Activated CD8-positive, alpha-beta T cell treated with anti-CD3 and anti-CD28 coated beads for 36 hours (primary cell): ENCODE measurements at places on chromosomes 5 and 9. TPM values are rescaled to one million over a fixed set of nuclear protein-coding genes. Genes with fewer than 3 reads are reported as not detected.

Gene CKMT2
- total RNA-seq, result not detected

Gene STING1
- total RNA-seq, result 46.3 TPM

Gene LECT2
- total RNA-seq, result not detected

Gene FAXDC2
- not detected for total RNA-seq

Gene DBN1
- total RNA-seq, result 105 TPM

DNA sequence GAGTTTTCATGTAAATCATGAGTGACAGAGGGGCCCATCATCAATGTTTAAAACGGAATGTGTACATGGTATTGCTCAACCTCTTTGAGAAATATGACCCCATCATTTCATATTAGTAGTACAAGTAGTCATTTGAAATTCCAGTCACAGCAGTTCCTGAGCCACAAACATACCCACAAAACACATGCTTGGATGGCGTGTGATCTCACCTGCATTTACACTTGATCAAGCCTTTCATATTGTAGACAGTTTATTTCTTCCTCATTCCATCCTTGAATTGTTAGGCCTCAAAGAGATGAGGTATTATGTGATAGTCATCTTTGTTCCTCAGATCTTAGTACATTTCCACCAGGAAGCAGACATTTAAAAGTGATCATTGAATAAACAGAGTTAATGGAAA, 96.8 kb upstream of the TAS2R1 start:
- H3K36me3 ChIP-seq, result no peaks in the 10 kb centered on the region
- H3K27me3 ChIP-seq, result no peaks in the 10 kb centered on the region
- H3K27ac ChIP-seq, result no peak overlapping the region
- DNase-seq, result no peak

DNA sequence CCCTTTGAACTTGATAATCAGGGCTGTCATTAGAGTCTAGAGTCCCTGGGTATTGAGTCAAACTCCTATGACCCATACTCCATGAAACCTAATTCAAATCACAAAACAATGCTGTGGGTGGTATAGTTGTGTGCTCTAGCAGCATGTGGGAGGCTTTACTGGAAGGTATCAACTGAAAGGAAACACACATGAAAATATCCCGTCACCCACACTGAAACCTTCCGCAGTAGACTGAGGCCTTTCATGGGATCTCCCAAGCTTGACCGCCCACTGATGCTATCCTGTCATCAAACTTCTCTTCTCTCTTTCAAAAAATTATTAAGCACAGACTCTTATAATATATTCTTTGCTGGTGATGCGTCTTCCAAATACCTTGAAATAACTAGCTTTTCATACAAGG, 569.1 kb upstream of the MEF2C start:
- no peaks in the 10 kb centered on the region for H3K4me1 ChIP-seq
- H3K36me3 ChIP-seq, result no peaks in the 10 kb centered on the region
- no peak for DNase-seq
- H3K27me3 ChIP-seq, result no peaks in the 10 kb centered on the region

DNA sequence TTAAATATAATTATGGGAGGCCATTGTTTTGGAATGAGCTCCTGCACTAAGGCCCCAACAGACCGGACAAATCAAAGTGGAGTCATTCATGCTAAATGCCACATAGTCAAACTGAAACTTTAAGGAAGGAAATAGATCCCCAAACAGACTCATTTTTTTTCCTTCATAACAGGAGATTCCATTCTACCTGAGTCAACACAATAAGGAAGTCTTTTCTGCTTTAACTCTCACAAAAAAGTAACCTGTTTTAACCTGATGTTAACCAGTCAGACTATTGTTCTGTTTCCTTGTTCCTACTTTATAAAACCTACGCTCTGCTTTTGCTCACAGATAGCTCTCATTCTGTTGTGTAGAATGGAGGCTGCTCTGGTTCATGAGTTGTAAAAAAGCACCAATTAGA, 234.9 kb downstream of the YTHDC2 start:
- H3K27ac ChIP-seq, result no peak overlapping the region
- no peaks in the 10 kb centered on the region for H3K27me3 ChIP-seq
- H3K36me3 ChIP-seq, result no peaks in the 10 kb centered on the region
- no peak overlapping the region for H3K4me3 ChIP-seq
- no peaks in the 10 kb centered on the region for H3K4me1 ChIP-seq

GRCh38 chr9:34551751-34552605, 29.2 kb upstream of the ENHO start:
- H3K4me3 ChIP-seq, result no peak overlapping the region
- no peaks in the 10 kb centered on the region for H3K4me1 ChIP-seq
- H3K36me3 ChIP-seq, result no peaks in the 10 kb centered on the region

DNA sequence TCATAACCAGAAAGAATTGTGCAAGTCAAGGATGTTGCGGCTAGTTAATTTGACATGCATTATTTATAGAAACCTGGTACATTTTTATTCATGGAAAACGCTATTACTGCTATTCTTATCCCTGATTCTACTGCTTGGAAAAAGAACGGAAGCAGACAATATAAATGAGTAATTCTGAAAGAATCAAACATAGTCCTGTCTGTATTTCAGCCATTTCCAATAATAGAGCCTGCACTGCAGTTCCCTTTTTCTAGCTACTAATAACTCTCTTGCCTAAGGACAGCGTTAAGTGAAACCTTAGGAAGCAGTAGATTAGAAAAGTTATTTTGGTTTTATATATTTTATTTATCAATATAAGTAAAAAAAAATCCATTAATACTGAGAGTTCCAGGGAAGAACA, 414.9 kb downstream of the CYLC2 start:
- H3K4me3 ChIP-seq, result no peak overlapping the region
- H3K27me3 ChIP-seq, result no peaks in the 10 kb centered on the region
- no peak overlapping the region for H3K27ac ChIP-seq
- no peaks in the 10 kb centered on the region for H3K4me1 ChIP-seq
- H3K36me3 ChIP-seq, result no peaks in the 10 kb centered on the region
- DNase-seq, result no peak

DNA sequence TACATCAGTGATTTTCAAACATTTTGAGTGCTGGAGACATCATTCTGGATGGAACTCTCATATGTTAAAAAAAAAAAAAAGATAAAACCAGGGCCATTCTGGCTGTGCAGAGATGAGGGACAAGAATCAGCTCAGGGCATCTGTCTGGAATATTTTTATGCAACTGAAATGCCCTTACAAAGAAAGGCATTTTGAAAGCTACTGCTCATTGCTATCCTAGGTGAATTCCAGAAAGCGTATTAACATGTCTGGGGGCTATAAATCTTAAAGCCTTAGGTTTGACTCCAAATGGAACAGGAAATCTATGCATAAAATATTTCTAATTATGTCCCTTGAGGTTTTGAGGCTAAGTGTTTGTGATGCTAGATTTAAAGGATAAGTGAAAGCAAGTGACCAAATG, 14.9 kb upstream of the PCSK1 start:
- no peak overlapping the region for H3K4me3 ChIP-seq
- H3K27me3 ChIP-seq, result peaks cover 9% of the 10 kb centered on the region
- no peaks in the 10 kb centered on the region for H3K36me3 ChIP-seq
- no peaks in the 10 kb centered on the region for H3K4me1 ChIP-seq
- no peak overlapping the region for H3K27ac ChIP-seq

DNA sequence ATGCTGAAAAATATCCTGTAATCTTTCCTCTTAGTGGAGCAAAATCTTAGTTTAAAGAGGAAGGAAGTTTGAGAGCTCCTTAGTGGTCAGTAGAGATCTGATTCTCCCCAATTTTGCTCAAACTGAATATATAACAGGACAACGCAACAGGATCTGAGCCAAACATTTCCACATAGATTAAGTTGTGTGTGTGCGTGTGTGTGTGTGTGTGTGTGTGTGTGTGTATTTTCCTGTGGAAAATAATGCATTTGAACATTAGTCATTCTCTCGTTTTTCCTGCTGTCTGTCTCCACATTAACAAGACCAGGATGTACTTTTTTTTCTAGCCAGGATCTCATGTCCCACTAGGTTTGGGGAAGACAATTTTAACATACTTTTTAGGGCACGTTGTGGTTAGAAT, 312.1 kb upstream of the CDH18 start:
- H3K27me3 ChIP-seq, result no peaks in the 10 kb centered on the region
- no peak for DNase-seq
- no peak overlapping the region for H3K27ac ChIP-seq
- H3K36me3 ChIP-seq, result no peaks in the 10 kb centered on the region
- H3K4me3 ChIP-seq, result no peak overlapping the region
- no peaks in the 10 kb centered on the region for H3K4me1 ChIP-seq

DNA sequence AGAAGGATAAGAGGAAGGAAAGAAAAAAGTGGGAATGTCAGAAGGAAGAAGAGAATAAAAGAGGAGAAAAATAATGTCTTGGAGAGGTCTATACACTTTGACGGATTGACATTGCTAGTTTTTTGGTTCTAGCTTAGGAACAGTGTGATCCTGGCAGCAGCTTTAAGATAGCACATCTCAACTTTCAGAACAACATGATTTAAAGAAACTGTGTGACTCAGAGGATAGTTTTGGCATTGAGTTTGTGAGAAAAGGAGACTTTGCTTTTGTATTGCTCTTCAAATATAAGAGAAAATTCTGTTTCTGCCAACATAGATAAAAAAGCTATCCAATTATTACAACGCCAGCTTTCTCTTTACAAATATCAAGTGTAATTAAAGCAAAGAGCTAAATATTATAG, 260.7 kb upstream of the ARRDC3 start:
- no peak for DNase-seq
- H3K27ac ChIP-seq, result no peak overlapping the region
- H3K27me3 ChIP-seq, result no peaks in the 10 kb centered on the region
